Amniotic stem cell (primary cell): ENCODE measurements at places on chromosomes 3 and 15.

DNA sequence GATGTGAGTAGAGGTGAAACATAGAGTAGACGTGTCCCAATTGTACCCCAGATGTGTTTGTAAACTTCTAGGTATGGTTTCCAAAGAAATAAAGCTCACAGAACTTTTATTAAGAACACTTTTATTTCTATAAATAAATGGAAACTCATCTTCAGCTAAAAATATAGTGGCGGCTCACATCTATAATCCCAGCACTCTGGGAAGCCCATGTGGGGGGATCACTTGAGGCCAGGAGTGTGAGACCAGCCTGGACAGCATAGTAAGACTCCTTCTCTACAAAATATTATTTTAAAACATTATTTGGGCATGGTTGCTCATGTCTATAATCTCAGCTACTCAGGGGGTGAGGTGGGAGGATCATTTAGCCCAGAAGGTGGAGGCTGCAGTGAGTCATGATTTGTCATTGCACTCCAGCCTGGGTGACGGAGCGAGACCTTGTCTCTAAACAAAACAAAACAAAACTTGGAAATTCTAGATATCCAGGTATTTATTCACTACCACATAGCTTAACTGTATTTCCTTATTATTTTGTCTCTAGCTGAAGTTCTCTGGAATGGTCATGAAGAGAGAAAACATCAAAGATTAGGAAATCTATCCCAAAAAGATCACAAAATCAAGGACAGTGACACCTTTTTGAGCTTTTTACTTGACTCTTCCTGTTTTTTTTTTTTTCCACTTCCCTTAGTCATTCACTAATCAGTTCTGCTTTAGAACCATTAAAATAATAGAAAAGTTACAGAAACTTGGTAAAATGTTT is 258.1 kb downstream of the TIGIT start:
- no peak for DNase-seq

DNA sequence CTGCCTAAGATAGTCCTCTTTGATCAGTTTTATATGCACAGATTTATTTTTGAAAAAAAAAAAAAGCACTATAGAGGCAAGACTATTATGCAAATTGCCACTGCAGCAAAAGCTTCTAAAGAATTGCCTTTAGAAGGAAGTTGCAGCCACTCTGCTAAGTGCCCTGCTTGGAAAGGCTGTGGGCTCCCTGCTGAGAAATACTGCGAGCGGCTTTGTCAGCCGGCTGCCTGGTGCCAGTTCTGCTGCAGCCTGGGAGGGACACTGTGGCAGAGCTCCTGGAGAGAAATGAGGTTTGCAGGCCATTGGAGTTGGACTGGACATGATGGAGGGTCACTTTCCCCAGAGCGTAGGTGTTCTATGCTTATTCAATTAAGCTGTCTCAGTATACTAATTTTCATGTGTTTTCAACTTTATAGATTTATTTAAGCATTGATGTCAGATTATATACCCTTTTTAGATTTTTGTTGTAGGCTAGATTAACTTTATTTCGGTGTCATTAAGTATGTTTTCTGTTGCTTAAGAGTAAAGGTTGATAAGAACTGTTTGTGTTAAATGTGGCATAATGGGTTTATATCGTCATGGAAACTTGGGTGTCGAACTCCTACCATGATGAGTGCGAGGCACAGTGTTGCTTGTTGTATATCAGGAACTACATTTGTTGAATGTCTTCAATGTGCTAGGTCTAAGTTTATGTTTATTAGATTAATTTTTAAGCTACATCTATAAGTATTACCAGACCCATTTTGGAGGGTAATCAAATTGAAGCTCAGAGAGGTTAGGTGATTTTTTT is 6.6 kb downstream of the MAP2K5 start:
- no peak for DNase-seq

DNA sequence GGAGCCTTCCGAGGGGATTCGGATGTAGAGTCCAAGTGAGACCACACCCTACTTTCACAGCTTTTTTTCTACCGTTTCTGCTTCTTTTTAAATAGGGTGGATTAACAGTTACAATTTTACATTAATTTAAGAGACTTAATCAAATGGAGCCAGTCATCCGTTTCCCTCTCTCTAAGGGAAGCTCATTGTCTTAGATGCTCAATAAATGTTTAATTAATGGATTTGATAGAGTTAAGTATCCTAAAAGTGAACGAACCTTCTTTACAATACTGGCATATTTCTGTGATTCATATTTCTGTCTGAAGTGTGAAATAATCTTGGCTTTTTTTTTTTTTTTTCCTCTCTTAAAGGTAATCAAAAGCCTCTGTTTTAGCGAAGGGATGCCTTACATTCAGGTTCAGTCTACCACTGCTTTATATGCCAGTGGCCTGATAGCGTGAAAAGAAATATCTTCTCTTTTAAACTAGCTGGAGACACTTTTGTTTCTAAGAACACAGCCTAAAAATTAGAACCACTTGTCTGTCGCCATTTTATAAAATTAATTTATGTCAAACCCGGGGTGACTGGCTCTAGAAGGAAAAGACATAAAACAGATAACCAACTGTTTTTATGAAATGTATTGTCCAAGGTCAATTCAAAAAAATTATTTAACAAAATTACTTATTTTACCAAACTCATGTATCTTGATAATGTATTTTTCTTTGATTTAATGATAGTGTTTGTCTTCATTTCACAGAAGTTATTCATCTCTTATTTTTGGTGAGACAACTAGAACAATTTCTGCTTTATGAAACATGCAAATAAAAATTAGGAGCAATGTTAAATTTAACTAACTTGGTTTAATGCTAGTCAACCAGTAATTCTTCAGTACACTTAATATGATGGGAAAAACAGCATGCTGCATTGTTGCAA is 2.5 kb upstream of the CTNNB1 start:
- DNase-seq, result no peak

- DNase-seq, result no peak
These were observed 1.7 kb downstream of the GUCA1C start for GRCh38 chr3:108951820-108952501.
